Thoracic aorta (tissue), 2 donors: ENCODE measurements at places on chromosomes 13 and 19.

GRCh38 chr13:47646298-47646697, 354.8 kb downstream of the SUCLA2 start:
- DNase-seq, result no peak

DNA sequence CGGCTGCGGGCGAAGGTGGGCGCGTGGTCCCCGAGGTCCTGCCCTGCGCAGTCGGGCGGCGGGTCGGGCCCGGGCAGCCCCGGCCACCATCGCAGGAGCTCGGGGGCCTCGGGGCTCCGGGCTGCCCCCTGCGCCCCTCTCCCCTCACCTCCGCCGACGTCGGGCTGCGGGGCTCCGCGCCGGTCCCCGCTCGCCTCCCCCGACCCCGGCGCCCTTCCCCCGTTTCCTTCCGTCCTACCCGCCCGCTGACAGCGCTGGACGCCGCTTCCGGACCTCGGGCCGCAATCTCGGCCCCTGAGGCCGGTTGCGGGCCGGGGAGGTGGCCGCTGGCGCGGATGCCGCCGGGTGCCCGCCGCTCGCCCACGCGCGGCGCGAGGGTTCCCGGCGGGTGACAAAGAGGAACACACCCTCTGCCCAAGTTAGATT, 720 bp downstream of the FARP1 start:
- no peak for DNase-seq

DNA sequence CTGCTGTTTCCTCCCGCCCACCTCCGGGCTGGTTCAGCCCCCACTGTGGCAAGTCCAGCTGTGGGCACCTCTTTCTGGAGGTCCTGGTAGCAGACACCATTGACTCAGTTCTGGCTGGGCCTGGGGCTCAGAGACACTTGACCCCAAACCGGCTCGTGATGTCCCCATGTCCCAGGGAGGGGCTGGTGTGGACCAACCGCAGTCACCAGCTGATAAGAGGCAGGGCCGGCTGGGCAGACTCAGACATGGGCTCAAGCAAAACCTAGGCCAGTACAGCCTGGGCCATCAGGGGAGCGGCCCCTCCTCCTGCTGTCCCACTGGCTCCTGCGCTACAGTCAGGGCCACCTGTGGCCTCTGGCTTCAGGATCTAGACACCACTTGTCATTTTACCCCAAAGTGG, 19.8 kb upstream of the TMEM160 start:
- DNase-seq, result no peak

GRCh38 chr13:99505814-99506269, 4.6 kb downstream of the TM9SF2 start:
- DNase-seq, result no peak

DNA sequence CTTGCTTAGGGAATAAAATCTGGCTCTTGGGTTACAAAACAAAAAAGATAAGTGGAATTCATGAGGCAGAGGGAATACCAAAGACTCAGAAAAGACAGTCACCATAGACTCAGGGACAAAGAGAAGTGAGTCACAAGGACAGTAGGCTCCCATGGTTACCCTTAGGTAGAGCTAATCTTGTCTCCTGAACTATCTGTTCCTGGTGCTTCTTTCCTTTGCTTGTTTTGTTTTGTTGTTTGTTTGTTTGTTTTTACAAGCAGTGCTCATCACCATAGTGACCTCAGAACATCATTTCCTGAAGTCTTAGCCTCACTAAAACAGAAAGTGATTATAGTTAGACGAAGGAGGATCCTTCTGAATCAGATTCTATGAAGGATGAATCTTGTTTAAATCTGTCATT, 142.3 kb upstream of the SOX21 start:
- no peak for DNase-seq

- DNase-seq, result no peak
Measured at GRCh38 chr13:42064966-42065365, 16.5 kb downstream of the DGKH start.

DNA sequence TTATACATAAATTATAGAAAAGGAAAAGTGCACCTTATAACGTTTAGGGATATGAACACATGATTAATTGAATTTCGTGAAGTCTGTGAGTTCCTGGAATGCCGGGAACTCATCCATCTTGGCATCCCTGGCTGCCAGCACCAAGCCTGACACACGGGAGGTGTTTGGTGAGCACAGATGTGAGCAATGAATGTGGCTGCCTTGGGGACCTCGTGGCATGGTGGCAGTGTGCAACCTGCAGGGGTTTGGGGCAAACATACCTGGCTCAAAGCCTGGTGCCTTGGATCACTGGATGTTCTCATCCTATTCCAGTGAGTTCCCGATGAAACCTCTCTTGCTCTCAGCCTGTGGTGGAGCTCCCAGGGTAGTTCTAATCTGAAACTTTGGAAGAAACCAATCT, 10.4 kb upstream of the MAP2K2 start:
- no peak for DNase-seq
